Endothelial cell of umbilical vein (primary cell): ENCODE measurements at places on chromosomes 11 and 22.

GRCh38 chr11:105181100-105181499, 41.5 kb upstream of the CARD18 start:
- DNase-seq: peak; percentile 83

- no peak for DNase-seq
These were observed 4.9 kb upstream of the TTLL1 start for GRCh38 chr22:43094085-43094484.

DNA sequence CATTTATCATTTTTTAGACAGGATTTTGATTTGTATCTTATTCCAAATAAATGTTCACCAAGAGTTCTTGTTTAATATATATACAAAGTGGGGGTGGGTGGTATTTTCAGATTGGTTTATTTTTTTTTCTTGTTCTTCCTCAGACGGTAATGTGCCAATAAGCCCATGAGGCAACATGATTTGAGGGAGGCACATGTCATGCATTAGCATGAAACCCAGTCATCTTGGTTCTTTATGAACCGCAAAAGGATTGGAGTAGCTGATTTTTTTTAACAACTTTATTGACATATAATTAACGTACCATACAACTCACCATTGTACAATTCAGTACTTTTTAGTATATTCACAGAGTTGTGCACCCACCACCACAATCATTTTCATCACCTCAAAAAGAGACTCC, 2.7 kb downstream of the BCL2L13 start:
- DNase-seq: no peak

DNA sequence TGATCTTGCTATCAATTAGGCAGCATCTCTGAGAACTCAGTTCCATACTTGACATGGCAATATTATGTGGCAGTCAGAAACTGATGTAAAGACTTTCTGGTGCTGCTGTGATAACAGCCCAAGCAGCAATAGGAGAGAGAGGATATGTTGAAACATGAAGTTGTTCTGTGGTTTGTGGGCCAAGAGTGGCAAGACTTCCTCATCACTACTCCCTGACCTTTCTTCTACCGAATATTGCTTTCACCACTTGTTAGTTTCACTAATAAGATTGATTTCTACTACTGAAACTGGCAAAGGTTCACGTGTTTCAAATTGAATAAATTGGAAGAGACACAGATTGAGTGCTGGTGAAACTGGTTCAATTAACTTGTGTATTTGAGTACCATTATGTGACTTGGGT, 852.6 kb upstream of the RAG2 start:
- DNase-seq: no peak

GRCh38 chr11:45667929-45668680, 2.7 kb upstream of the CHST1 start:
- no peak for DNase-seq

DNA sequence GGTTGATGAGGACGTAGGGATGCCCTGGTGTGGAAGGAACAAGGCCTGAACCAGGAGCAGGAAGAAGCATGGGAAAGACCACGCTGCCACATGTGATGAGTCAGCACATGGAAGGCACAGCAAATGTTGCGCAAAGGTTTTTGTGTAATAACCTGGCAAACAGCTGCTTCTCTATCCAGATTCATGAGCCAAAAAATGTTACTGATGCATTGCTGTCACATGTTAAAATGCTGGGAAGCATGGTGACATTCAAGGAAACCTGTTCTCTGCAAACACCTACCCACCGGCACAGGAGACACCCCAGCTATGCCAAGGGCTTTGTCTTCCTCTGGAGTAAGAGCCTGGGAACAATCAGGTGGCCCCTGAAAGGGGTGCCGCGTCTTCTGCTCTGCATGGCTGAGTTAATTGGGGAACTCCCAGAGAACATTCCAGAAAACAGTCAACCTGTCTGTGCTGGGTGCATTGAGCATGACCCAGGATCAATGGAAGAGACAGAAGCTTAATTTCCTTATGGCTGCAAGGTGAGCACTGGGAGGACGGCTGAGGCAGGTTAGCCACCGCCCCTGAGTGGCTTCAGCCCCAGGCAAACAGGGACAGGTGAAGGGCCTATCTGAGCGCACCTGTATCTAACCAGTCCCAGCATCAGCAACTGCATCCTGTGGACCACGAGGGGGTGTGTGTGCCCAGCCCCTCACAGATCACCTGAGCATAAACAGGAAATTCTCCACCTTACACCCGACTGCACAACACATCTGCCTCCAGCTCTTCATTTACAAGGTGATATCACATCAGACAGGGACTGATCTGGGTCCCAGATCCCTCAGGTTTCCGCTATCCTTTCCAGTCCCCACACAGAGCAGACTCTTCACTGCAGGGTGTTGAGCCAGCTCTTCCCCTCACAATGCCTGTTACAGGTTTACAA, 108.4 kb downstream of the GGTLC2 start:
- DNase-seq: no peak

DNA sequence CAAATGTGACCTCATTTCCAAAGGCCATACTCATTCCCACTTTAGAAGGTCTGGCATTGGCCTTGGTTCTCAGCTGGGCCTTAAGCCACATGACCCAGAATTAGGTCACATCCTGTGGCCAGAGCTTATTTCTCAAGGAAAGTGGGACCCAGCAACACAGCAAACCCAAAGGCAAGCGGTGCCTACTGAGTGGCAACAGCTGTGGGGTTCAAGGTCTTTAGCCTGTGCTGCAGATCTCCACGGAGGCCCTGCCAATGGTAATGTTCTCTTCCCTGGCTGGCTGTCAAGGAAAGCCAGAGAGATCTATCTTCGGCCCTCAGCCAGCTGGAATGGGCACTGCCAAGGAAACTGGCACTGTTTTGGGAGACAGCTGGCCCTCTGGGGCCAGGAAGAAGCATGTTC, 41.5 kb upstream of the TP53I11 start:
- DNase-seq: no peak

GRCh38 chr22:36439481-36440271, 41.8 kb downstream of the TXN2 start:
- DNase-seq: peak; percentile 75

- DNase-seq: no peak
These were observed 18.2 kb downstream of the PAK1 start for GRCh38 chr11:77455740-77456139.

DNA sequence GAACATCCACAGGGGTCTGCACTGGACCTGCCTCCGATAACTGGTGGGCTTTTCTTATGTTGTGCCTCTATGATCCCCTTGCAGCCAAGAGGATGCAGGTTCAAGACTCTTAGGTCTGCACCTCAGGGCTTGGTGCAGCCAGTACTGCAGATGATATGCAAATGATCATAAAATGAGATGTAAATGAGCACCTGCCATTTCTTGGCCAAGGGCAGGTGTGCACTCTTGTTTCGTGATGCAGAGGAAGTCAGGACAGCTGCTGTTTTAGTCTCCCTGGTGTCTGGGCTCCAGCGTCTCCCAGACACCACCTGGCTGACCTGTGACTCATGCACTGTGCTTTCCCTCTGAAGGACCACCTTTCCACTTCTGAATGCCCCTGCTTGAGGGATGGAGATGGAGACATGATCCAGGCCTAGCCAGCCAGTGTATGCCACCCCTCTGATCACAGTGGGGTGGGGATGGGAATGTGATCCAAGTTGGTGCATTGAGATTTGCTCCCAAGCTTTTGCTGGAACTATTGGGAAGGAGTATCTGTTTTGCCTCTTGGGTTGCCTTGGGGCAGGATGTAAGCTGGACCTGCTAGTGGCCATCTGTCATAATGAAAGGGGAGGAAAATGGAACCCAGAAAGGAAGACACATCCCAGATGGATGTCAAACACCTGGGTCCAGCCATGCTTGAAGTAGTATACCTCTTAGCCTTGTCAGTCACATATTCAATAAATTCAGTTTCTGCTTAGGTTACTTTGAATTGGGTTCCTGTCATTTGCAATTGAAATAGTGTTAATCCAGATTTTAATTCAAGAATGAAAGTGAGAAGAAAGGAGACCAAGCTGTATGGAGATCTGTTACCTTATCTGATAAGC, 3.3 kb upstream of the KCNJ11 start:
- no peak for DNase-seq

- peak; percentile 35 for DNase-seq
These were observed 49.9 kb downstream of the KIAA1671 start for GRCh38 chr22:25002241-25002985.

DNA sequence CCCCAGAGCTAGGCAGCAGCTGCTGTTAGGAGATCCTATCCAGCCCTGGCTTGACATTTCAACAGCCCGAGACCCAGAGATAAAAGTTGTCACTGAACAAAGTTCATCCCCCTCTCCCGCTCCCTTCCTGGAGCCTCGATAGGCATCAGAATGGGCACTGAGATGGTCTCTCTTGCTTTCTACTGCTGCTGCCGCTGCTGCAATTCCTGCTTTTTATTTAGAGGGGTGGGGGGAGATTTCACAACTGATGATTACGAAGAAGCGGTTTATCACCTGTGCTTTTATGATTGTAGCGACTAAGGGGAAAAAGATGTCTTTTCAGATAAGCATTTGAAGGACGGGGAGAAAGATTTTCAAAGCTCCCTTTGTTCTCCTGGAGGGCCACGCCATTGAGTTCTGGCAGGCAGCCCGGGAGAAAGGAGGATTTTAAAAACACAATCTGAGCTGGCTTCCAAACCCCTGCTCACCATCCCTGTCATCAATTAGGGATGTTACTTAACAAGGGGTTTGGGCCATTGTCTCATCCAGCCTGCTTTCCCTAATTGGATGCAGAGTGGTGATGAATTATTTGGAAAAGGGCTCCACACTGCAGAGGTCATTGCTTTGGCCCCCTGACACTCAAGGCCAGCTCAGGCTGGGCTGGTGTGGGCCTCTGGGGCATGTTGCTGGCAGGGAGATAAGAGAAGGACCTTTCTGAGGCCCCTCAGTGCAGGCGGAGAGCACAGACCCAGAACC, 344.7 kb downstream of the BUD13 start:
- DNase-seq: peak; percentile 7

GRCh38 chr11:28269586-28269985, 161.4 kb downstream of the METTL15 start:
- no peak for DNase-seq

DNA sequence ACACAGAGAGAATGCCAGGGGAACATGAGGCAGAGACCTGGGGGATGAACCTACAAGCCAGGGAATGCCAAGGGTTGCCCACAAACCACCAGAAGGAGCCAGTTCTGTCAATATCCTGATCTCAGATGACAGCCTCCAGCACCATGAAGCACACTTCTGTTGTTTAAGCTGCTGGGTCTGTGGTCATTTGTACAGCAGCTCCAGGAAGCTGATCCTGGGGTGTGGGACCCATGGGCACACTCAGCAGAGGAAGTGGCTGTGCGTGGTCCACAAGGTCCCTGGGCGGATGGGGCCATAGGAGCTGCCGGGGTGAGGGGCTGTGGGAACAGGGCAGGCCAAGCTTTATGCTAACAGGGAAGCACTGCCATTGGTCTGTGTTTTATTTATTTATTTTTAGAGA, 12.1 kb downstream of the PPM1F start:
- no peak for DNase-seq

DNA sequence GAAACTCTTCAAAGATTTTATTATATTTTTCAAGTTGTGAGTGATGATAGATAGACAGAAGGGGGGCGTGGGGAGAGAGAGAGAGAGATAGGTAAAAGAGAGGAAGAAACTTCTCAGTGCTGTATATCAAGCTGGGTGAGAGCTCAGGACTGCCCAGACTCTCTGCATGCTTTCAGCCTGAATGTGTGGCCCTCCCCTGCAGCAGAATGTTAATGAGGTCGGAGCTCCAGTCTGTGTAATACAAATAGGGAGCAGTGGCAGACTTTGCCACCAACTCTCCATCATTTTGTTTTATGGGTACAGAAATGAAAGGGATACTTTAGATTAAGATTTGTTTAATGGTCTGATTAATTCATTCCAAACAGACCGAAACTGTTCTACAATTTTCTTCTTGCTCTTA, 752.8 kb downstream of the OPCML start:
- DNase-seq: no peak

- DNase-seq: peak; percentile 13
These were observed 326.0 kb downstream of the CASP12 start for GRCh38 chr11:104572279-104572678.

DNA sequence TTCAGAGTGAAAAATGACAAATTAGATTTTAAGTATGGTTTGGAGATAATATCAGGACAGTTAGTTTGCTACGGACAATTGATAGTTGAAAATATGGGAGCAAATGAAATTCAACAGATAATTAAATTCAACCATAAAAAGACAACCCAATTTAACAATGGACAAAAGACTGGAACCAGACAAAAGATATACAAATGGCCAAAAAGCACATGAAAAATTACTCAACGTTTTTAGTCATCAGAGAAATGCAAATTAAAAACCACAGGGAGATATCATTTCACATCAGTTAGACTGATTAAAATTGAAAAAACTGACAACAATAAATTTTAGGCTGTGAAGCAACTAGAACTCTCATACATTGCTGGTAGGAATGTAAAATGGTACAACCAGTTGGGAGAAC, 27.2 kb downstream of the SIK2 start:
- DNase-seq: no peak

- DNase-seq: no peak
These were observed 5.1 kb upstream of the CABP2 start for GRCh38 chr11:67528376-67528775.

DNA sequence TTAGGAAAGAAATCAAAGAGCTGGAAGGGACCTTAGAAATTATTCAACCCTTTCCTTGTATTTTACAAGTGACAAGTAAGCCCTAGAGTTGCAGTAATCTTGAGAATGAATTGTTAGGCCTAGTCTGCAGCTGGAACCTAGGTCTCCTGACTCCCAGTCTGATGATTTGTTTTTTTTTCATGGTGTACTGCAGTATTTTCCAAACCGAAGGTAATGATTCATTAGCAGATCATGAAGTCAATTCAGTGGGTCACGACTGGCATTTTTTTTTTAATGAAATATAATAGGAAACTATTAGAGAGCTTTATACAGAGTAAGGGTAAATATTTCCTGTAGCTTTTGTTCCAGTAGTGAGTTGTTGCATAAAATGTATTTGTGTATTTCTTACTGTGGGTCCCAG, 42.8 kb downstream of the EXT2 start:
- peak; percentile 69 for DNase-seq
